NCI-H2029 treated with DMSO at 0.1 percent for 48 hours (cell line): ENCODE measurements at places on chromosomes 11 and 22.

DNA sequence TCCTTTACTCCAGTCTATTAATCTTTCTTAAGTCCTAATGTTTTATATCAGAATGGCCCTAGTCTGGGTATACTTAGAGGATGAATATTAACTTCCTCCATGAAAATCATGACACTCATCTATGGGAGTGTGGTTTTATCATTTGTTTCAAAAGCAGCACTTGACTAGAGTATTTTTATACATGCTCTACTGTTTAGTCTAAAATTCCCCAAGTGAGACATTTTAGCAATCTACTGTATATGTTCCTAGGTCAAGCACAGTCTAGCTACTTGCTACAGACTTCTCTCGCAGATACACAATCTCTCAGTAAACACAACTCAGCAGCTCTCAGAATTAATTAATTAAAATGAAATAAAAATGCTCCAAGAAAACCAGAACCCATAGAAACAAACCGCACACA lies 2.9 kb upstream of the HBB start:
- no peak for DNase-seq

GRCh38 chr11:134261626-134262488 lies 8.5 kb downstream of the ACAD8 start:
- DNase-seq = no peak

GRCh38 chr11:48880021-48880441 lies 103.7 kb downstream of the TRIM51G start:
- no peak for DNase-seq

DNA sequence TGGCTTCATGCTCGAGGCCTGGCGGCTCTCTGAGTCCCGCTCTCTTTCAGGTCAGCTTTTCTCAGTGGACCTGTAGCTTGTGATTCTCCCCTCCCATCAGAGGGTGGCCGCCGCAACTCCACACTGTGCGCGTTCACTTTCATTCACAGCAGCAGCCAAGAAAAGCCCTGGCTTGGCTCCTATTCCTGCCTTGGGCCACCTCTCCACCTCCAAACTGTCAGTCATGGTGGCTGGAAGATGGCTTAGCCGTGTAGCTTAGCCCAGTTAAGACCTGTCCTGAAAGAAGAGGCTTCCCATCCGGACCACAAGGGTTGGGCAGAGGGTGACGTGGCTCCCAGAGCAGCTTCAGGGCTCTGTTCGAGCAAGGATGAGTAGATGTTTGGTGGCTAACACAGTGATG lies 125.5 kb downstream of the TBC1D22A start:
- no peak for DNase-seq

GRCh38 chr11:78295991-78296930 lies 107.5 kb downstream of the USP35 start:
- DNase-seq = no peak

DNA sequence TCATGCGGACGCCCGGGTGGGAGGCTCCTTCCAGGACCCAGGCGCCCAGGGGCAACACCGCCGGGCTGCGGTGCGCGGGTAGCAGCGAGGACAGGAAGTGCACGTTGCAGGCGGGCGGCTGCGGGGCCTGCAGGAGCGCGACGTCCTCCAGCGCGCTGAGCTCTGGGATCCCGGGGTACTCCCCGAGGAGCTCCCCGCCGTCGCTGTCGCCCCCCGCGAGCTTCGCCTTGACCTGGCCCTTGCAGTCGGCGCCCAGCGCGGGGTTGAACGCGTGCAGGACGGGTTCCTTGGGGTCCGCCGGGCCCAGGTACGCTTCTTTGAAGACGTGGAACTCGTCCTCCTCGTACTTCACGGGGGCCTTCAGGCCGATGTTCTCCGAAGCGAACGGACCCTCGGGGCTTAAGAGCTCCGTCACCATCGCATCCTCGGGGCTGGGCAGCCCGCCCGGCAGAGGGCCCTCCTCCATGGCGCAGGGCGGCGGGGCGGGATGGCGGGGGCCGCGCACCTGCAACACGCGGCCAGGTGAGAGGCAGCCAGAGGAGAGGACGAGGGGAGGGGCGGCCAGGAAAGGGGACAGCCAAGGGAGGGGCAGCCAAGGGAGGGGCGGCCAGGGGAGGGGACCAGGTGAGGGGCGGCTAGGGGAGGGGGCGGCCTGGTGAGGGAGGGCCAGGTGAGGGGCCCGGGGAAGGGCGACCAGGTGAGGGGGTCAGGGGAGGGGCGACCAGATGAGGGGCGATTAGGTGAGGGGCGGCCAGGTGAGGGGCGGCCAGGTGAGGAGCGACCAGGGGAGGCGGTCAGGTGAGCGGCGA lies 921 bp downstream of the TESMIN start:
- DNase-seq = no peak

- no peak for DNase-seq
Observed at GRCh38 chr22:44206696-44207095, 26.0 kb downstream of the PARVG start.

DNA sequence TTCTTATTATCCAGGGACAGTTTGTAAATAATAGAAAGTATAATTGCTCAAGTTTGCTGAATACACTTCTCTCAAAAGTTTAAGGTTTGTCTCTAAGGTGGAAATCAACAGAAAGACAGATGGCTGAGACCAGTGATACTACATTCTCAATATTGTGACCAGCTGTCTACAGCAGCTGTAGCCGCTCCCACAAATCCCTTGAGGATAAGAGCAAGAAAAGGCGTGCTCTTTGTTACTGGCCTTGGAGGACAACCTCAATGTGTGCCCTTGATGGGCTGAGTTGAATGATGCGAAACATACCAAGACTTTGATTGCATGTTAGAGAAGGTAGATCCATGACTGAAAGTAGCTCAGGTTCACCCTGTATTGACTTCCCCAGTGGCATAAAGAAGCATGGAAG lies 6.1 kb downstream of the OR6M1 start:
- no peak for DNase-seq

DNA sequence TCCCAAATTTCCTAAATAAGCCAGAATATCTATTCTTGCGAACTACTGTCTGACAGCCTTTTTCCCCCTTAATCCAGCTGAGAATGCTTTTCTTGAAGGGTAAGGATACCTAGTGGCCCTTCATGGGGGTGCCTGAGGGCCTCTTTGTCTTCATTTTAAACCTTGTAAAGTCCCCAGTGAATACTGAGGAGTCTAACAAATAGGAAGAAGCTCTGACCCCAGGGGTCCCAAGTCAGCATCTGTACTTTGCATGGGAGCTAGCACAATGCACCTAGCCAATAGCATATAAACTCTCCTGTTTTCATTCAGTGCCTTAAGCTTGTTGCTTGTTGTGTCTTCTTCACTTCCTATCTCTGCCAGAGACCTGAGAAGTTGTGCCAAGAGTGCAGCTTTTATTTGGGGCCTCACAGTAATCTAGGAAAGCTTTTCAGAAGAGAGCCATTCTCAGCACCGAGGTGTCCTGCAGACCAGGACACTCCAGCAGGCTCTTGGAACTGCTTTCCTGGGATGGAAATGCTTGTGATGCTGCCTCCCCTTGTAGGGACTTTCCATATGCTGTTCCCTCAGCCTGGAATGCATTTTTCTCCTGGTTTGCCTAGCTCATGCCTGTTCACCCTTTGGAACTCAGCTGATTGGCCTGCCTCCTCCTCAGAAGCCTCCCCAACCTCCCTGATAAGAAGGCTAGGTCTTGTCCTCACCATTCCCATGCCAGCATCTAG lies 37.2 kb downstream of the BMAL1 start:
- no peak for DNase-seq

DNA sequence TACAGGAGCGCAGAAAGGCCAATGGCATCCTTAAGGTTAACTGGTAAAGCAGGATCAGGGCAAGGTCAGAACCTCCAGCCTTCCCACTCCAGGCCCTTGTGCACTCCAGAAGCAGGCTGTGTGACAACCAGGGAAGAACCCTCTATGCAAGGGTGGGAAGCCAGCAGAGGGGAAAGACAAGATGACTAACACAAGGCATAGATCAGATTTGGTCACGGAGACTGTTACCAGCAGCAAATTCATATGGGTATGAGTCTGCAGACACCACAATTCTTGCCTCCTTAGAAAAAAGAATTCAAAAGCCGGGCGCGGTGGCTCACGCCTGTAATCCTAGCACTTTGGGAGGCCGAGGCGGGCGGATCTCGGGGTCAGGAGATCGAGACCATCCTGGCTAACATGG lies 39.8 kb upstream of the MTNR1B start:
- DNase-seq = no peak

GRCh38 chr11:64911142-64911541 lies 5.9 kb downstream of the ATG2A start:
- DNase-seq = no peak

DNA sequence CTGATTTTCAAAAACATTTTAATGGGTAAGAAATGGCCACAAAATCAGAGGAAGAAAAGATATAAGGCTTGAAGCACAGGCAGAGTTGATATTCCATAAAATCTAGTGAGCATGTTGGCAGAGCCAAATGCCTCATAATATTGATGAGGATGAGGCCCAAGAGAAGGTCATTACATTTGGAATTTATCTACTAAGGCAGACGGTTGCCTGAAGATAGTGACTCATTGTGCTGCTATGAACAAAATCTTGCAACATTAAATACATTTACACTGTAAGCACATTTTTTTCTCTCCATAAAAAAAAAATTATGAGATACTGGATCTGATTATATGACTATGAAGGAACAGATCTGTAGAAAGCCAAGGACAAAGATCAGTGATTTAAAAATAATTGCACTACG lies 881.4 kb upstream of the CHORDC1 start:
- DNase-seq = no peak

DNA sequence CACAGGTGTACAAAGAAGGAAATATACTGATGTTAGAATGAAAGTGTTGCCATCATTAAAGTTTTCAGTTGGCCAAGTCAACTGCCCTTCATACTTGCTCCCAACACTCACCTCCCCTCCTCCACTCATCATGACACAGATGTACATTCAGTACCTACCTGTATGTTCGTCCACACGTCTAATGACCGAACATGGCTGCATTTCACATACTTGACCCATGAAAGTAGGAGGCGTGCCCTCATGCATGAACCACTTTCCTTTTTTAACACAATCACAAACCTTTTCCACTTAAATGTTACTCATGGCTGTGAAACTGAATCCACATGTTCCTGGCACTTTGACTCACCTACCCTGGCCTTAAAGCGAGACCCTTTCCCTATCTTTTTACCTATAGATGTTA lies 3.2 kb upstream of the BUD13 start:
- DNase-seq = no peak

- DNase-seq = no peak
Observed at GRCh38 chr11:27447288-27448183, 25.1 kb downstream of the LGR4 start.

GRCh38 chr11:107682171-107682570 lies 29.7 kb downstream of the SLN start:
- no peak for DNase-seq

GRCh38 chr22:37379085-37379484 lies 48.2 kb downstream of the ELFN2 start:
- no peak for DNase-seq

GRCh38 chr11:123587559-123587958 lies 66.9 kb downstream of the SCN3B start:
- DNase-seq = no peak

GRCh38 chr11:75151346-75152047 lies 590 bp downstream of the SLCO2B1 start:
- DNase-seq = peak; percentile 61

- DNase-seq = no peak
Observed at GRCh38 chr22:32764330-32765131, 37.0 kb upstream of the TIMP3 start.

GRCh38 chr11:130636722-130637464 lies 188.4 kb downstream of the ADAMTS15 start:
- DNase-seq = peak; percentile 84

DNA sequence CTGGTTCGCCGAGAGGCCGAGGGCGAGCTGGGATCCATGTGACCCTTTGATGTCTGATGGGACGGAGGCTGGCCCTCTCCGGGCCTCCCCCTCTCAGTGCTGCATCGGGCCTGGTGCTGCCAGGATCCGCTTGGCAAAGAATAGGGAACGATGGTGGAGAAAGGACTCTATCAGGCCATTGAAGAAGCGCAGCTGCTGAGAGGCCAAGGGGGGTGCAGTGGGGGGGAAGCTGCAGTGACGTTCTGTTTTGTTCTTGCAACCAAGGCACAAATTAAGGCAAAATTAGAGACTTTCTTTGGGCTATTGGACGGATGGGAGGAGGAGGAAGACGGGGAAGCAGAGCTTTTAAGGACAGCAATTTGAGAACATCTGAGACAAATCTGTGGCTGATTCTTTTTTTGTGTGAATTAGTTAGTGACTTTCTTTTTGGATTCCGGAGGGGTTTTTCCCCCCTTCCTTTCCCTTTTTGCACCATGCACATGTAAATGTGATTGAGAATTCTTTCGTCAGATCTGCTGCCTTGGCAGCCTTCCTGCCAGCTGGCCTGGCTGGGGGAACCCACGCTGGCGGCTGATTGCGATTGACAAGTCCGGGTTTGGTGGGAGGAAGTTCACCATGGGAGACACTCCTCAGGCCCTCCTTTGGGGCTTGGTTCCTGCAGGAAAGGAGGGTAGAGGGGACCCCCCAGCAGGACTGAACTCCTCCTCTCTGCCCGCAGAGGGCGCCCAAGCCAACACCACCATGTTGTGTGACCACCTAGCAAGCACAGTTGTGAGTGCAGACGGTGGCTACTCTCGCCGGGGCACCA lies 214.6 kb downstream of the NTM start:
- DNase-seq = no peak

DNA sequence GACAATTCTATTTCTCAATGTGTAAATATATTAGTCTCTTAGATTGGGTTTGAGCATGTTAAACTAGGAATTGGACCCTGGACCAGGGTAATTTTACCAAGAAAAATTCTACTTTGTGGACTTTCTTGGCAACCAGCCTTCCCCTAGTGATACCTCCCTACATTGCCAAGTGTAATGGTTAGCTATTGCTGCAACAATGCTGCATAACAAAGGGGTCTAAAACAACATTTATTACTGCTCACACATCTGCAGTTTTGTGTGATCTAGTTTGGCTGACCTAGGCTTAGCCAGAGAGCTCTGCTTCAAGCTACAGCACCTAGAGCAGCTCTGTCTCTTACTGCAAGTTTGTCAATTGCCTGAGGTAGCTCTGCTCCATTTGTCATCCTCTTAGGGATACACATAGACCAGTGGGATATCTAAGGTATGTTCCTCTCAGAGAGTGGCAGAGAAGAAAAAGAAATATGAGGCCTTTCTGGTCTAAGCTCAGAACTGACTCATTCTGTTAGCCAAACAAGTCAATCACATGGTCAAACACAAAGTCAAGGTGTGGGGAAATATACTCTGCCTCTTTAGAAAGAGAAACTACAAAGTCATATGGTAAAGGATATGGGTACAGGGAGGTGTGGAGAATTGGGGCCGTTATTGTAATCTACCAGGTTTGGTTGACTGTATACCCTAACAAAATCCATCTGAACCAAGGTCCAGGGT lies 2.0 kb upstream of the LAYN start:
- DNase-seq = no peak

- no peak for DNase-seq
Observed at GRCh38 chr11:134800130-134800529, 388.1 kb upstream of the B3GAT1 start.

GRCh38 chr11:27234043-27234668 lies 128.9 kb downstream of the CCDC34 start:
- peak; percentile 19 for DNase-seq

- DNase-seq = no peak
Observed at GRCh38 chr11:4433856-4434255, 15.2 kb upstream of the OR52K2 start.
